ENCODE measurements at places on chromosomes 12 and 14. TPM values are rescaled to one million over a fixed set of nuclear protein-coding genes. Genes with fewer than 3 reads are reported as not detected.

Gene FSCB
- total RNA-seq = 1.4 TPM

Gene MAP3K9
- 0.33 TPM for total RNA-seq

- no peak for DNase-seq
Observed at GRCh38 chr12:49061157-49061650, 610 bp upstream of the KMT2D start.

- peak; percentile 17 for DNase-seq
Observed at GRCh38 chr12:87981495-87981894, 47.7 kb downstream of the C12orf50 start.

DNA sequence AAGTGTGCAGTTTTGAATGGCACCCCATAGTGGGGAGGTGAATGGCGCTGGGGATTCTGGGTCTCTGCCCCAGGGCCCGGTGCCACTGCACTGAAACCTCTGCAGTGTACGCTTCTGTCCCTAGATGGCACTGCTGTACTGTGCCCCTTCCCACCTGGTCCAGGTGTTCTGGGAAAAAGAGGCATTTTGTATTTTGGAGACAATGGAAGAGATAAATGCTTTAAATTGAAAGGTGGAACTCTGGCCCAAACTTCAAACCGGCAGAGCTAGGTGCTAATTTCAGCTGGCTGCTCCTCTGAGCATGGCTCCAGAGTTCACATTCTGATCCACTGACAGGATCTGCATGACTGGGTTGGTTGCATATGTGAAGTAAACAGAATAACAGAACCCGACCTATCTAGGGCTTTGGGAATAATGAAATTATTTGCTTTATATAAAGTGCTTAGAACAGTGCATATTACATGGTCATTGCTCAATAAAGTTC is 52.2 kb downstream of the KRT80 start:
- no peak for DNase-seq

DNA sequence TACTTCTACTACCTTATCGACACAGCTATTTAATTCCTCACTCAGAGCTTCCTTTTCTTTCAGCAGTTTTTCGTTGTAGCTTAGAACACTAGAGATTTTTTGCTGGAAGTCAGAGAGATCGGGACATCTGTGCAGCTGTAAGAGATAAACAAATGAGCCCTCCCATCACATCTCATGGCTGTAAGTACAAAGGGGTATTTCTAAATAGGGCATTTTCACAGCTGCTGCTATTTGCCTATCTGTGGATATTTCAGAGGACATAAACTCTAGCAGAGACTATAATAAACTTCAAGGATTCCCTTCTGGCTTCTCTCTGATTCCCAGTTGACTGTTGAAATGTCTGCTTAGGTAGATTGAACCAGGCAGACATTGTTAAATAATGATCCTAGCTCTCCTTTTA is 76.1 kb upstream of the SAV1 start:
- no peak for DNase-seq

GRCh38 chr14:101780887-101781239 is 19.4 kb downstream of the PPP2R5C start:
- no peak for DNase-seq

GRCh38 chr12:79662046-79662811 is 28.5 kb downstream of the PAWR start:
- no peak for DNase-seq

DNA sequence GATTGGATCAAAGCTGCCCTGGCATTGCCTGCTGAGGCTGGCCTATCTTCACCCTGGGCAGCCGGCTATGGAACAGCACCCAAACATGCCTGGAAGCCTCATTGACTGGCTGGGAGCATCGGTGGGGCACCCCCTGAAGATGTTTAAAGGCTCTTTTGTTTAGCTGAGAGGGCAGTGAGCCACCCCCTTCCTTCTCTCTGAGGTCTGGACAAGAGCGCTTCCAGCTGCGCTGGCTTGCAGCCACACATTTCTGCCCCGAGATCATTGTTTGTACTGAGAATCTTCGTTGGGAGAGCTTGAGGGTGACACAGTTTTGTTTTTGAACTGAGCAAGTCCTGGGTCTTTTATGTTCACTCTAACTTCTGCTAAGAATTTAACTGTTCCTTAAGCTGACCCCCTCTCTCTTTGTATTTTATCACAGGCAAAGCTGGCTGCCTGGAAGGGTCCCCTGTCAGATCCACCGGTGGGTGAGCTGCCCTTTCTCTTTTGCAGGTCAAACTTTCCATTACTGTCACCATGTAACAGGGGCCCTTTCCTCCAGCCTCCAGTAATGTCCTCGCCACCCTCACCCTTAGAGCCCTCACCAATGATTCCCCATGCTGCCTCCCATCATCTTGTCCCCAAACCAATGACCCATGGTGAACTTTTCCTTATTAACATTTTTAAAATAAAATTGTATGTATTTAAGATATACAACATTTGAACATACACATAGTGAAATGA is 212.2 kb downstream of the KIF26A start:
- DNase-seq = no peak

Gene CCND2
- 57.6 TPM for total RNA-seq

Gene NFE2
- 1.2 TPM for total RNA-seq

DNA sequence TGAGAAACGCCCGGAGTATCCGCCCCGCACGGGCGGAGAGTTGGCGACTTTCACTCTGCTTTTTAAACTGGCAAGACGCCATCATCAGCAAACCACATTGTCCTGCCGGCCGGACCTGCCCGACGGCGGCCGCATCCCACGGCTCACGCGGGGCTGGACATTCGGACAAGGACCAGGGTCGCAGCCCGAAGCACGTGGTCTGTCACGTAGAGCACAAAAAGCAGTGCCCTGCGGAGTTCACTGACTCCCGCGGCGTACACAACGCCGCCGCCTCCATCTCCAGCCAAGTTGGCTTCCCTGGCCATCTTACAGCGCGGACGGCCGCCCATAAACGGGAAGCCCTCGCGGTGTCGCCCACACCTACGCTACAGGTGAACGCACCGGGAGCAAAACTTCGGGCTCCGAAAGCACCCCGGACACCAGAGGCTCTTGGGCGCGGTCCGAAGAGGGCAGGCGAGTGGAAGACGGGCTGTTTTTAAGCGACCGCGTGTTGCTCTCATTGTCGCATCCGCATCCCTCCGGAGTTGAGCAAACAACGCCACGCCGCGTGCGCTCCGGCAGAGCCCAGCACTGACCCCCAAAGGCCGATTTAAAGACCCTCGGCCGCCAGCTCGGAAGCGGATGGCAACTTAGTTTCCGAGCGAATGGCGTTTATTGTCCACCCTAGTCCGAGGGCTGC is 966 bp downstream of the SINHCAF start:
- DNase-seq = peak; percentile 56

GRCh38 chr12:97301576-97301975 is 161.0 kb upstream of the RMST start:
- no peak for DNase-seq

Gene HOXC5
- total RNA-seq = 1.8 TPM

GRCh38 chr14:40417777-40418401 is 985.7 kb upstream of the FBXO33 start:
- DNase-seq = no peak

DNA sequence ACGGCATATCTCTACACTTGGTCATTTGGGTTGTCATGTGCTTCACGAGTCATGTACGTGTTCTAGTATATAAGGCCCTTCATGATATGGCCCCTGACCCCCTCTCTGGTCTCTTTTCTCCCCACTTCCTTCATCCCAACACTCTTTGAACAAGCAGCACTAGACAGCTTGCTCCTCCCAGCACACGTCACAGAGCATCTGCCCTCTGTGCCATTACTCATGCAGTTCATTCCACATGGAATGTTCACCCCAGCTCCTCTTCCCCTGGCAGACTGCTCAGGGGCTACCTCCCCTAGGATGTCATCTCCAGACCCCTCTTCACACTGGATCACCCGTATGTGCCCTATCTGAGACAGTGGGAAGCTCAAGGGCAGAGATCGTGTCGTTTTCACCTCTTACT is 14.1 kb upstream of the LRP1-AS start:
- DNase-seq = no peak

Gene SMOC1
- total RNA-seq = 0.25 TPM

Gene TRHDE
- 1.1 TPM for total RNA-seq

DNA sequence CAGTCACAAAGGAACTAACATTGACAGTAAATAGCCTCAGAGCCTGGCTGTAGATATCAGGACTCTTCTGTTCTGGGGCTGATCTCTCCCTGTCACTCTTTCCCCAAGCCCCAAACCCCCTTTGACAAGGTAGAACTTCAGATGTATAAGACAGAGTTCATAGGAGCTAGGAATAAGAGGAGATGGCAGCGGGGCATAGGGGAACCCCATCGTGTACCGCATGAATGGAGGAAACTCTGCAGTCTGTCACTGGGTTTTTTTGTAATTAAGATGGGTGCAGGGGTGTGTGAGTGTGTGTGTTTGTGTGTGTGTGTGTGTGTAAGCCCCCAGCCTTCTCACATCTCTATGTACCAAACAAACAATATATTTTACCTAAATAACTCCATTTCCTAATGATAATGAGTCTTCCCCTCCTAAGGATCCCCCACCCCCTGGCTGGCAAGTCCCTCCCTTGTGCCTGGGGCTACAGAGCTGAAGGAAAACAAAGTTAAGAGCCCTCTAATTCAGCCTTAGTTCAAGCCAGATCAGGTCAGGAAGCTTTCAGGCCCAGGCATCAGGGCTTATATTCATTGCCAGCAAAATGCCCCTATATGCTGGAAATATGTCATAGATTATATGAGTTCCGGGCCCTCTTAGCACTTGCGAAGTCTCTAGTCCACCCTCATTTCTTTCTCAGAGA is 9.1 kb upstream of the HOXC4 start:
- no peak for DNase-seq

DNA sequence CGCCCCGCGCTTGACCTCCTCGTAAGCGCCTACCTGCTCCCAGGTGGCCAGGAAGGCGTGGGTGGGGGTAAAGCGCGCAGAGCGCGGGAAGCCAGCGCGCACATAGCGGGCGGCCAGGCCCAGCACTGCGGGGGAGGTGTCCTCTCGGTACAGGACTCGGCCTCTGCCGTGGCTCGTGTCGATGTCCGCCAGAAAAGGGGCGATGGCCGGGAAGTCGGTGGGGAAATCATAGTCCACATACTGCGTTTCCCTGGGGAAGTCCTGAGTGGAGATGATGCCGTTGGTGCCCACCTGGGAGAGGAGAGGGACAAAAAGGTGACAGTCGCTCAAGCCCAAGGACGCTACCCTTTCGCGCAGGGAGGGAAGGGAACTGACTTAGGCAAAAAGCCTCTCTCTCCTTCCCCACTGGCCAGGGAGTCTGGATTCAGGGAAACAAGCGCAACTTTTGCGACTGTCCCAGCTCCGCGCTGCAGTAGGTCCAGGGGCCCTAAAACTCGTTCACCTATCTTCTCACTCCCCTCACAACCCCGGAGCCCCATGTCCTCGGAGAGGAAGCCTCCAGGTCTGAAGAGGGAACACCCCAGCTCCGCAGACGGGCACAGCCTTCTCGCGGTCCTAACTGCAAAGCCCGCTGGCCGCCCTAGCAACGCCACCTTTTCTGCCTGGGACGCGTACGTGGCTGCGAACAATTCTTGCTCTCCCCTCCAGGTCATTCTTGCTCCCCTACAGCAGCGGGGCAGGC is 815 bp downstream of the NID2 start:
- peak; percentile 56 for DNase-seq

- DNase-seq = no peak
Observed at GRCh38 chr12:69355363-69356028, 4.0 kb upstream of the YEATS4 start.

DNA sequence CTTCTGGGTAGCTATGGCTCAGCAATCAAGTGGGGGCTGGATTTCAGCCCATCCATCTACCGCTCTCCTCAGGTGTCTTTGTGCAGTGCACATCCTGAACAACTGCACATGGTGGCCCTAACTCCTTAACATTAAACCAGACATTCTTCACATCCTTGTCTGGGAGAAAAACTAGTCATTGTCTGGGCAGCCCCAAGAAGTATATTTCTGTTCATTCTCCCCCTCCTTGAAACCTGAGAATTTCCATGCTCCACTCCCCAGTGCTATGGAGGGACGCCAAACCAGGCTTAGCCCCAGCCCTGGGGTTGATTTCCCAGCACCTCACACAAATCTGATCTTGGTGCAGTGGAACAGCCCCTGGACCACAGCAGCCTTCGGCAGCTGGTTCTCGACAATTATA is 13.4 kb downstream of the MYL2 start:
- DNase-seq = peak; percentile 38

GRCh38 chr14:87430810-87431209 is 562.2 kb downstream of the GALC start:
- peak; percentile 33 for DNase-seq
